Choroid plexus epithelial cell (primary cell): ENCODE measurements at places on chromosomes 4 and X.

DNA sequence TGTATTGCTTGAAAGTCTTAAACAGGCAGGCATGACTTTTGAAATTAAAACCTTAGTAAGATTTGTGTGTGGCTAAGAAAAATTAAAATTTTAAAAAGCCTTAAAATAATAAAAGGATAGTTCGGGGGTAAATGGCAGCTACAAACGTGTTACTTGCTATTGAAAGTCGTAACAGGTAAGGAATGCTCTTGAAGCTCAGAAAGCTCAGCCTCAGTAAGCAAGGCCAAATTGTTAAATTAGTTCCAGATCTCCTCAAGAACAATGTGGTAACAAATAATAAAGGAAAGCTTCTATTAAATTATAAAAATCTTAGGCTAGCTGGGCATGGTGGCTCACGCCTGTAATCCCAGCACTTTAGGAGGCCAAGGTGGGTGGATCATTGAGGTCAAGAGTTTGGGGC is 25.5 kb downstream of the PRMT9 start:
- no peak for DNase-seq

DNA sequence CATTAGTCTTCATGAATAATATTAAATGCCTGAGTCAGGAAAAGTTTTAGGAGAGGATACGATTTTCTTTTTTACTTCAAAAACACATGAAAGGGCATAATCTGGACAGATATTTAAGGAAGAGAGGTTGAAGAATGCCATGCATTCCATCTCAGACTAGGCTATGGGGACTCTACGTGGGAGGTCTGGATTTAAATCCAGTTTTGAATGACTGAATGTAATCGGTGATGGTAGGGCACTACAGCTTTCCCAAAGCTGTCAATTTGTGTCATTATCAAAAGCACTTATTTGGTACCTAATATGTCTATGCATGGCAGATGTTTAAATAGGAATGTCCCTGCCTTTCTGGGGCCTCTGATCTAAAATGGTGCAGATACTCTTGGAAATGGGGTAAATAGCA is 59.3 kb upstream of the RPL34 start:
- DNase-seq, result peak; percentile 11

DNA sequence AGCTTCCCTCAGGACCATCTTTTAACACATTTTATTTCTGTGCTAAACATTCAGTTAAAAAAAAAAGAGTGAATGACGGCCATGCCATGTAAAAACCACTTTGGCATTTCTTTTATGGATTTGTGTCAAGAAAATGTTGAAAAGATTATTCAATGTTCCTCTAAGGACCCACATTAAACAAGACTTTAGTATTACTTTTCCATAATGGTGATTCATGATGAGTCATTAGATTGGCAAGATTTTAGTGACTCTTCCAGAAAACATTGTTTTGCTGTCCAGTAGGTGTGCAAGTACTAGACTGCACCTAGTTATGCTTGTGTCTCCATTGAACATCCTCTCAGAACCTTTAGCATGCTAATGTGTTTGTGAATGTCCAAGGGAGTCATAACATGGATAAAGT is 748.6 kb downstream of the STPG2 start:
- peak; percentile 1 for DNase-seq

- peak; percentile 69 for DNase-seq
Observed at GRCh38 chrX:40871385-40872082, 136.2 kb upstream of the MED14 start.

DNA sequence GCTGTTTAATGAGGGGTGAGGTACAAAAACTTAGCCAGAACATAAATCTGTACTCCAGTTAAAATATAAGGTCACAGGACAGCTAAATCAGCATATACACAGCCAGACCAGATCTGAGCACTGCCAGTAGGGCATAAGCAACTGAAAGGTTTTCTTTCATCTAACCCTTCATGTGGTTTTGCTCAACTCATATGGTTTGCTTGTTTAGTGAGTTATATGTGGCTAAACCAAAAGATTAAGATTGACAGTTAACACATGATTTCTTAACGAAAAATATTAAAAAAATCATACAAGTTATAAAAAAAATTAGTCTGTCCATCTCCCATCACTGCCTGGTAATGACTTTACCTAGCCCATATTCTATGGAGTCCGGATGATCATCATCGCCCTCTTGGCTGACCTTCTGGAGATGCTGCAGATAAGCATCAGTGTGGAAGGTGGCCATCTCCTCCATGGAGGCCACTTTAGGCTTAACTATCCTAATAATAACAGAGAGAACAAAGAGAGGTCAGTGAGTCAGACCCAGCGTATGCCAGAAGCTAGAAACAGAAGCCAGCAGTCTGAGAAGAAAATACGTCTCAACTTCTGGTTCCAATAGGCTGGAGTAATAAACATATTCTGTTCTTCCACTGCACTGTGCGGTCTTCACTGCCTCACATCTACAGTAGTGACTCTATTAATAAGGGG is 4.1 kb downstream of the HDAC8 start:
- peak; percentile 53 for DNase-seq

DNA sequence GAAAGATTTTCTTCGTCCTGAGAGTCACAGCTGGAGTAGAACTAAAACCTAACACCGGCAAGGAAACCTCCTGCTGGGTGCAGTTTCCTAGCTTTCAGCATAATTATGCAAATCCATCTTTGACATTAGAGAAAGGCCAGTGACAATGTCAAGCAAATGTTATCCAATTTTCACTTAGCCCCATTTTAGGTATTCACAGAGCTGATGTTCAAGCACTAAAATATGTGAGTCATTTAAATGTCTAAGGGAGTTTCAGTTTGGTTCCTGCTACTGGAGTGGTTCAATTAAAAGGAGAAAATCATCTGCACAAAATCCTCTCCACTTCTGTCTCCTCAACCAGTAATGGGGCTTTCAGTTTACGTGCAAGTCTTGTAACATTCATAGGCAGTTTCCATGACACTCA is 37.1 kb upstream of the AMOT start:
- DNase-seq, result no peak

- no peak for DNase-seq
Observed at GRCh38 chr4:8706216-8707044, 113.9 kb downstream of the CPZ start.

GRCh38 chrX:143571521-143571920 is 54.2 kb upstream of the SPANXN3 start:
- peak; percentile 0 for DNase-seq

- no peak for DNase-seq
Observed at GRCh38 chrX:1477801-1478458, 25.2 kb upstream of the ASMTL start.

GRCh38 chrX:39969819-39970504 is 127.8 kb downstream of the BCOR start:
- no peak for DNase-seq
